ENCODE measurements at places on chromosomes 1 and 21. TPM values are rescaled to one million over a fixed set of nuclear protein-coding genes. Genes with fewer than 3 reads are reported as not detected.

DNA sequence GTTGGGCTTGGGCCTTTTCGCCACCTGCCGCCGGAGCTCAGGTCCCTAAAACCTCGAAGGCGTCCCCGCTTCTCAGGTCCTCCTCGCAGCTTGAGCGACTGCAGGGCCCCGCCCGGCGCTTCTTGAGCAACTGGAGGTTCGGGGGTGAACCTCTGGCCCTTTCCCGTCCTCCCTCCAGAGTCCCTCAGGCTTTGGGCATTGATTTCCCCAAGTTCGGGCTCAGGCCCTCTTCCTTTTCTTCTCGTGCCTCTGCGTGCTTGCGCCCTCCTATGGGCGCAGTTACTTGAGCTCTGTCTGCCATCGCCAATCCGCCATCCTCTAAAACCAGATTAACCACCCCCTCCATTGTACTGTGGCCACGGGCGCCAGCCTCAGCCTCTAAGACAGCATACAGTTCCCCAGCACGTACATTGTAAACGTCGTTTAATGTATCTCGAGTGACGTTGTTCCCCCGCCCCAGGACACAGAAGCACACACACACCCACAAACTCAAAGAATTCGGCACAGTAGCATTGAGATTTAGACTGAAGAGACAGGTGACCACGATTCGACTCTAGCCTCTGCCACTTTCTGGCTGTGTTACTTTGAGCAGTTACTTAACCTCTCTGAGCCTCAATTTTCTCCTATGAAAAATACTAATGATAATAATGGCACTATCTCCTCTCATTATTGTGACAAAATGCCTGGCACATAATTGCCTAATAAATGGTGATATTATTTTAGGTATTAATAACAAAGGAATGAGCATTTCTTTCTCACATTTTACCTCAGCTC is 22.6 kb downstream of the BTG2 start:
- H3K4me3 ChIP-seq: peak overlapping the region; percentile 57
- H3K36me3 ChIP-seq: no peaks in the 10 kb centered on the region
- H3K27ac ChIP-seq: peak overlapping the region; percentile 85
- peak; percentile 79 for DNase-seq
- no peaks in the 10 kb centered on the region for H3K27me3 ChIP-seq

GRCh38 chr1:232983375-232983774 is 33.0 kb downstream of the NTPCR start:
- no peaks in the 10 kb centered on the region for H3K4me1 ChIP-seq
- no peaks in the 10 kb centered on the region for H3K36me3 ChIP-seq
- no peak overlapping the region for H3K27ac ChIP-seq
- no peaks in the 10 kb centered on the region for H3K27me3 ChIP-seq
- DNase-seq: no peak

DNA sequence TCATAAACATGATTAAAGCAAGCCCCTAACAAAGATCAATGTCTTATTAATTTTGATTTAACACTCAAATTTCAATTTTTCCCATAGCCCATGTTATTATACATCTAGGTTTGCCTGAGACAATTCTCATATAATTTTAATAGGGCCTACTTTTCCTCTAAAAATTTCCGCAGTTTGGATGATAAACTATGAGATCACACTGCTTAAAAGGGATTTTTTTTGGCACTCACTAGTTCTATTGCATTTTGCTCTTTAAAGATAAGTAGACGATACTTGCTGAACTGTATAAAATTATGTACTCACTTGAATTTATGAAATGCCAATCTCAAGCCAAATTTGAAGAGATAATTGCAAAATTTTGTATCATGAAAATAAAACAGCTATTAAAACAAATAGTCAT is 480.4 kb upstream of the ZRANB2 start:
- peaks cover 5% of the 10 kb centered on the region for H3K4me1 ChIP-seq
- no peak for DNase-seq
- H3K27ac ChIP-seq: no peak overlapping the region

- H3K36me3 ChIP-seq: no peaks in the 10 kb centered on the region
- H3K27me3 ChIP-seq: no peaks in the 10 kb centered on the region
- H3K4me3 ChIP-seq: no peak overlapping the region
- peaks cover 19% of the 10 kb centered on the region for H3K4me1 ChIP-seq
- peak overlapping the region; percentile 82 for H3K27ac ChIP-seq
- DNase-seq: no peak
Measured at GRCh38 chr1:52904927-52905698, 16.4 kb downstream of the ECHDC2 start.

GRCh38 chr1:19610282-19610981 is 33.7 kb upstream of the NBL1 start:
- no peak overlapping the region for H3K4me3 ChIP-seq
- H3K27me3 ChIP-seq: no peaks in the 10 kb centered on the region
- no peak overlapping the region for H3K27ac ChIP-seq
- no peaks in the 10 kb centered on the region for H3K4me1 ChIP-seq
- DNase-seq: no peak

GRCh38 chr1:18482721-18483425 is 2.1 kb downstream of the KLHDC7A start:
- no peak overlapping the region for H3K27ac ChIP-seq
- H3K4me3 ChIP-seq: no peak overlapping the region
- no peaks in the 10 kb centered on the region for H3K27me3 ChIP-seq
- no peak for DNase-seq
- H3K4me1 ChIP-seq: peaks cover 10% of the 10 kb centered on the region

- no peak for DNase-seq
- H3K27ac ChIP-seq: no peak overlapping the region
- H3K36me3 ChIP-seq: no peaks in the 10 kb centered on the region
- H3K4me1 ChIP-seq: no peaks in the 10 kb centered on the region
- H3K27me3 ChIP-seq: no peaks in the 10 kb centered on the region
Measured at GRCh38 chr1:3805038-3805437, 8.7 kb upstream of the LRRC47 start.

DNA sequence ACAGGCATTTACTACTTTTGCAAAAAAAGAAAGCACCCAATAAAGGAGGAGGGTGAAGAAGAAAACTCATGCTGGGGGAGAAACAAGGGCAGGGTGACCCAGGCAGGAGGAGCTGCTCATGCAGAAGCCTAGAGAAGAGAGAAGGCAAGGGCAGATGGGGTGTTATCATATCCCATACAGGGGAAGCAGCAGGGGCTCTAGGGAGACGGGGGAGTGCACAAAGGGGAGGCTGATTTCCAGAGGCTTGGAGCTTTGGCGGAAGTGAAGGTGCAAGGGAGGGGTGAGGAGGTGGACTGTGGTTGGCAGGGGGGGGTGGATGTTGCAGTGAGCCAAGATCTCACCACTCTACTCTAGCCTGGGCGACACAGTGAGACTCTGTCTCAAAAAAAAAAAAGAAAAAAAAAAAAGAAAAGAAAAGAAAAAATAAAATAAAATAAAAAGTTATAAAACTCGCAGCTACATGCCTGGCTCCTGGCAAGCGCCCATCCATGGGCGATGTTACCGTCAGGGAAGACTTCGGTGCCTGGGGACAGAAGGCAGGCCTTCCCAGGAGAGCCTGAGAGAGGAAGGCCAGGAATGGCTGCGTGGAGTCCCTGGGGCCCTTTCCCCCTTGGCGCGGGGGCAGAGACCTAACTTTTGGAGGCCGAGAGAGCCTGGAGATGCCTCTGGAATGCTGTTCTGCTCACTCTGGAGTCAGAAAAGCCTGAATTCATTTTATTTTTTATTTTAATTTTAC is 3.3 kb upstream of the FCN3 start:
- H3K4me1 ChIP-seq: peaks cover 13% of the 10 kb centered on the region
- H3K36me3 ChIP-seq: no peaks in the 10 kb centered on the region
- H3K27ac ChIP-seq: no peak overlapping the region
- H3K27me3 ChIP-seq: no peaks in the 10 kb centered on the region

DNA sequence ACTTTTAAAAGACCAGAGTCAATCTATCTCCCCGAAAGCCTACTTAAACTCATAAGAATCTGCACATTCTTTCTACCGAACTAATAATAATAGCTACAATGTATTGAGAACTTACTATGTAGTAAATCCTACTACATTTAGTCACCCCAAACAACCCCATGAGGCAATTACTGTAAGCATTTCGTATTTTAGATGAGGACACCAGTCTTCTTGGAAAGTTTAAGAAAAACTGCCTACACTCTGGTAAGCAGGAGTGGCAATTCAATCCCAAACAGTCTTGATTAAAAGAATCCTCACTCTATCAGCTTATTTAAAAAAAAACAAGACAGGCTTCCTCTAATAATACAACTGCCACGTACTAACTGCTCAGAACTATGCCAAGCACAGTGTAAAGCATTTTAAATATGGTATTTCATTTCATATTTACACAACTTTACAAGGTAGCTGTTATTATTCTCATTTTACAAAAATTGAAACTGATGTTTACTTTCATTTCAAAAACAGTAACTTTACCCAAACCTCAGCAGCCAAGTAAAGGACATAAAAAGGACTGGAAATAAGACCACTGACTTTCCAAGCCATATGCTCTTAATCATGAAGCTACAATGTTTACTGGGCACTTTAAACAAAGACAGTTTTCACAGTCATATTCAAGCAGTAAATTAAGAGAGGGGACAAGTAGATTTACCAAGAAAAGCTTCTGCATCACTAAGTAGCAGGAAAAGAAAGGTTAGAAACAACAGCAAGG is 13.9 kb downstream of the ARID4B start:
- DNase-seq: no peak
- H3K27me3 ChIP-seq: no peaks in the 10 kb centered on the region
- H3K36me3 ChIP-seq: no peaks in the 10 kb centered on the region
- peaks cover 29% of the 10 kb centered on the region for H3K4me1 ChIP-seq
- H3K27ac ChIP-seq: no peak overlapping the region

DNA sequence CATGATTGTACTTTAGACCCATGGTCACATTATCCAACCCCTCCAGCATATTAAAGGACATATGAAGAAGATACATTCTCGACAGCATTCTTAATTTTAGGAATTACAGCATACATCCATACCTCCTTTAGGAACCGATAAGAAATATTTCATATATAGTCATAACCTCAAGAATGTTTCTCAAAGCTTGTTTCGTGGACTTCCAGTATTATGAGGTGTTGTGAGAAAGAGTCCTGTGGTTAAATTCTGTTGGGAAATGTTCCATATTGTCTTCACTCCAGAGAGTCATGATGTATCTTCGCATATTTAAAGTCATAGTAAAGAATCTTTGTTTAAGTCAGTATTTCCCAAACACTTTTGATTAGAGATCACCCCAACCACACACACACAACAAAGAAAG is 321.0 kb upstream of the SNX7 start:
- no peak overlapping the region for H3K27ac ChIP-seq
- no peaks in the 10 kb centered on the region for H3K4me1 ChIP-seq
- no peak overlapping the region for H3K4me3 ChIP-seq
- H3K27me3 ChIP-seq: no peaks in the 10 kb centered on the region

DNA sequence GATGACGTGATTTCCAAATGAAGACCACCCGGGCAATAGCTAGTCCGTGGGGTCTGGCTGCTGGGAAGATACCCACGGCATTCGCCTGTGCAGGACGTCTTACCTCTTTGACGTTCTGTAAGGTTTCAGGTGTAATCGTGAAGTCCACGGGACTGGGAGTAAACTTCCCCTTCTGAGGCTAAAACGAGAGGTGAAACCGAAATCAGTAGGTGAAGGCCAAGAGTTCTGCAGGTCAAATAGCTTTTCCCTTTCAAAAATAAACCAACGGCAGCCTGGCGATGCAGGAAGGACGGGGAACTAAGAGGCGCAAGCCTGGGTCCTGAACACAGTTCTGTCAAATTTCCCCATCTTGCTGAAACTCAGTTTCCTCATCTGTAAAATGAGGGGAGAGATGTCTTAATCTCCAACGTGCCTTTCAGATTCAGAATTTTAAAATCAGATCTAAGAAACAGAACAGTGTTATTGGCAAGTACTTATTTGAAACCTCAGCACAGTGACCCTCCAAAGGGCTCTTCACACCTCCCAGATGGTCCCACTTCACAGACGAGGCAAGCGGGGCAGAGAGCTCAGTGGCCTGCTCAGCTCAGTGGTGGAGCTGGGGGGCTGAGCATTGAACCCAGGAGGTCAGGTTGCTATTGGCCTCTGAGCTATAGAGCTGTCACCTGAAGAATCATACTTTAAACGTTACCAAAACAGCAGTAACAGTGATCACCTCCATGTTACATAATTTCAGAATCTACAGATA is 34.7 kb downstream of the VPS26C start:
- peaks cover 68% of the 10 kb centered on the region for H3K36me3 ChIP-seq
- H3K27ac ChIP-seq: no peak overlapping the region
- no peaks in the 10 kb centered on the region for H3K27me3 ChIP-seq
- H3K4me1 ChIP-seq: no peaks in the 10 kb centered on the region

- no peak overlapping the region for H3K4me3 ChIP-seq
- no peak overlapping the region for H3K27ac ChIP-seq
- DNase-seq: no peak
Measured at GRCh38 chr1:101100674-101101073, 75.1 kb upstream of the DPH5 start.

DNA sequence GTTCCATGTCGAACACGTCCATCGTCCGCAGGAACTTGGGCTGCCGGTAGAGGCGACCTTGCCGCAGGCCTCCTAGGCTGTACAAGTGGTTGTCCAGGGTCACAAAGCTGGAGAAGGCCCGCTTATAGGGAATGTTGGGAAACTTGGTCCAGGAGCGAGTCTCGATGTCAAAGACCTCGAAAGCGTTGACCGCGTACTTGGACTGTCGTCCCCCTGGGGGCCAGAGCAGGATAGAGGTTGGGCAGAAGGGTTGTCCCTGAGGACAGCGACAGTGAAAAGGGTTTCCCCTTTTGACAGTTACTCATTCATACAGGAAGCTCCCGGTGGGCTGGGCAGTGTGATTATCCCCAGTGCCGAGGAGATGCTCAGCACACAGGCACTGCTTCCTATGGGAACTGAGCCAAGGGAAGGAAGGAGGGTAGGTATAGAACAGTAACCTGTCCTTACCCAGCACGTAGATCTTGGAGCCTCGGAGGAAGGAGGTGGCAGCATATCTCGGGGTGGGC is 17.5 kb downstream of the KLHDC8A start:
- H3K4me1 ChIP-seq: no peaks in the 10 kb centered on the region
- H3K27ac ChIP-seq: no peak overlapping the region
- no peak for DNase-seq
- H3K4me3 ChIP-seq: no peak overlapping the region
- no peaks in the 10 kb centered on the region for H3K27me3 ChIP-seq

DNA sequence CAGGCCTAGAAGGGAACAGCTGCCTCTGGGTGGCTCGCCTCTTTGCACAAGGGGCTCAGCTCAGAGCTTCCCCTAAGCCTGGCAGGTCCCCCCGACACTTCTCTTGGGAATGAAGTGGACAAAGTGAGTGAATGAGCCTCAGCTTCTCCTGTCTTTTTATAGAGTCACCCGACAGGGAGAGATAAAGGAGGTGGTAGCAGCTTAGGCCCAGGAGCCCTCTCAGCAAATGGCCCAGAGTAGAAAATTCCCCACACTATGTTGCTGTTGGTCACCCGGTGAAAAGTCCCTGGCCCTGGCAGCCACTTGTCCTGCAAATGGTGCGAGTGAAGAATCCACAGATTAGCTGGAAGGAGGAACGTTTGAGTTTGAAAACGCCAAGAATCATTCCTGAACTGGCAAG is 2.4 kb downstream of the CLDN14 start:
- no peaks in the 10 kb centered on the region for H3K27me3 ChIP-seq
- H3K27ac ChIP-seq: peak overlapping the region; percentile 2
- no peak for DNase-seq
- no peaks in the 10 kb centered on the region for H3K36me3 ChIP-seq

BSDC1 gene
- total RNA-seq: 49.7 TPM

RRP1 gene
- 5.7 TPM for total RNA-seq

S100A2 gene
- total RNA-seq: not detected

RASAL2 gene
- total RNA-seq: 34.1 TPM

SYPL2 gene
- total RNA-seq: 9.6 TPM

MIXL1 gene
- not detected for total RNA-seq

NID1 gene
- 95.1 TPM for total RNA-seq

PADI3 gene
- not detected for total RNA-seq

EGLN1 gene
- total RNA-seq: 76.7 TPM

All from right atrium auricular region (tissue), 2 donors.